Activated CD8-positive, alpha-beta T cell treated with anti-CD3 and anti-CD28 coated beads for 36 hours (primary cell): ENCODE measurements at places on chromosomes 5 and 9. TPM values are rescaled to one million over a fixed set of nuclear protein-coding genes. Genes with fewer than 3 reads are reported as not detected.

TAF11L10 gene
- total RNA-seq = not detected

DNA sequence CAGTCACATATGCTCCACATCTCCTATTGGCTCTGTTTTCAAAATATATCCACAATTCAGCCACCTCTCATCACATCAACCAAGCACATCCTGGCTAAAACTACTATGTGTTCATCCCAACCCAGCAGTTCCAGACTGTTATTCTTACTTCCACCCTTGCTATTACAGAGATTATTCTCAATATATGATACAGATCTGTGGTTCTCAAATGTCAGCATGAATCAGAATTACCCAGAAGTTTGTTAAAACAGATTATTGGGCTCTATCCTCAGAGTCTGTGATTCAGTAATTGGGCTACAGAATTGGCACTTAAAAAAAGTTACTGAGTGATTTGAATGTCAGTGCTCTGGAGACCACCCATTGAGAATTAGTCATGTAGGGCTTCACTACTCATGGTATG lies 78.8 kb upstream of the IZUMO3 start:
- no peak for DNase-seq

- no peak for DNase-seq
Observed at GRCh38 chr9:98333703-98334582, 78.5 kb upstream of the TBC1D2 start.

DEPDC1B gene
- 30.2 TPM for total RNA-seq

- peak; percentile 27 for DNase-seq
Observed at GRCh38 chr9:19231126-19231903, 822 bp downstream of the DENND4C start.

GRCh38 chr5:172186114-172186695 lies 1.8 kb downstream of the STK10 start:
- DNase-seq = no peak

- DNase-seq = no peak
Observed at GRCh38 chr5:109327570-109327969, 82.2 kb downstream of the PJA2 start.

- DNase-seq = peak; percentile 42
Observed at GRCh38 chr9:135907006-135907430, 328 bp downstream of the CAMSAP1 start.

GRCh38 chr9:103041961-103042360 lies 46.8 kb downstream of the CYLC2 start:
- DNase-seq = no peak

STK32A gene
- total RNA-seq = not detected

FRRS1L gene
- total RNA-seq = not detected

DNA sequence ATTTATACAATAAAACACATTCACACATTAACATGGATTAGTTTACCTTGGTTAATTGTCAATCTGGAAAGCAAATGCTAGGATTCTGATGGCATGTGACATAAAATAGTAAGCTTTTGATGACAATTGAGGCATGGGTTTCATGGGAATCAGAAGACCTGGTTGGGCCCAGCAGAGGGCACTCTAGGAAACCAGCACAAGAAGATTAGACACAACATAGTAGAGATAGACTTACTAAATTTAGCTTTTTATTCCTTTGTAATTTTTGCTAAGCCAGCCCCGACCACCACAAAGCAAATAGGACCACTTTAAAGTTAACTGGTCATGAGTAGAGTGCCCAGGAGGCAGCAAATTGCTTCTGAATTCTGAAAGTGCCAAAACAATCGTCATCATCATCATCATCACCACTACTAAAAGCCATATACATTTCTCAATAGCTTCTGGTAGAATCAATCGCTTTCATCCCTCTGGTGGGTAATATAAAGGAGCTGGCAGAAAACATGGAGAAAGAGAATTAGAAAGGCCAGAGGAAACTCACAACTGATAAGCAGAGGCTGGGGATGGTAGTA lies 163.2 kb downstream of the ARRDC3 start:
- DNase-seq = peak; percentile 62

DNA sequence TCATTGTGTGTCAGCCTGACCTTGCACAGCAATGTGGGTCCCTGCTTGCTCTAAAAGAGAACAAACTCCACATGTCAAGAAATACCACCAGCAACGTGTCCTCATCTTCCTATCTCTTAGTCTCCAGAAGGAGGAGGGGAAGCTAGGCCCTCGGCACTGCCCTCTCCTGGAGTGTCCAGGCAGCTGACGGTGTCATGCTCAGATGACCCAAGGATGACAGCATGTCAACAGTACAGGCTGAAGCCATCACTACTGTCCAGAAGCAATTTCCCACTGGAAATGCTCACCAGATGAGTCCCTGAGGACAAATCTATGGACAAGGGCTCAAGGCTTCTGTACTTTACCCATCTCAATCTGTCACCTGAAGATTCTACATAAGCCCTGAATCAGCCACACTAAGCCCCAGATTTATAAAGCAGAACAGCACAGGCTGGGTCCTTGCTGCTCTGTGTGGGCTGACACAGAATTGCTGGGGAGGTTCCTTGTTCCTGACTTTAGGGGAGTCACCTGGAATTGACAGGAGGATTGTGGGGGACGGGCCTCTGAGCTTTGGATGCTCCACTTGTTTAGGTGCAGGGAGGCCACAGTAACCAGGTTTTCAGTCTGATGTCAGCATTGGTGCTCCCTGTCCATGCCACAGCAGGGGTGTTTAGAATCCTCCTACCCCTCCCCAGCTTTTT lies 210.2 kb downstream of the DAB2IP start:
- peak; percentile 37 for DNase-seq

PLEKHG4B gene
- total RNA-seq = not detected

DNA sequence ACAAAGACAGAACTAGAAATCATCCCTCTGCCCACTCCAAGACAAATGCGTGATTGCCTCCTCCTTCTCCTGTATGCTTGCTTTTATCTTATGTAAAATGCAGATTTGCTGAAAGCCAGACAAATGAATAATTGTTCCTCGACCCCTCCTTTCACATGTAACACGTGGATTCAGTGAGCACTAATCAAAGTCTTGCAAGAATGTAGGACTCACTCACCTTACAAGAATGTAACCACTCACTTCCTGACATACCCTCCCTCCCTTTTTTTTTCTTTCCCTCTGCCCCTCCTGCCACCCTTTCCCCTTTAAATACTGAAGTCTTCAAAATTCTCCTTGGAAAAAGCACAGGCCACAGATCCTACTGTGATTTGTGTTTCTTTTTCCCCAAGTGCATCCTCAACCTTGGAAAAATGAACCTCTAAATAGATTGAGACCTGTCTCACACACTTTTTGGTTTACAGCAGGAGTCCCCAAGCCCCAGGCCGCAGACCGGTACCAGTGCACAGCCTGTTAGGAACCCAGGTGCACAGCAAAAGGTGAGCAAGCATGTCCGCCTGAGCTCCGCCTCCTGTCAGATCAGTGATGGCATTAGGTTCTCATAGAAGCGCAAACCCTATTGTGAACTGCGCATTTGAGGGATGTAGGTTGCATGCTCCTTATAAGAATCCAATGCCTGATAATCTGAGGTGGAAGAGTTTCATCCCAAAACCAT lies 29.4 kb upstream of the HSD17B3 start:
- no peak for DNase-seq

ZNF454 gene
- total RNA-seq = not detected

DNA sequence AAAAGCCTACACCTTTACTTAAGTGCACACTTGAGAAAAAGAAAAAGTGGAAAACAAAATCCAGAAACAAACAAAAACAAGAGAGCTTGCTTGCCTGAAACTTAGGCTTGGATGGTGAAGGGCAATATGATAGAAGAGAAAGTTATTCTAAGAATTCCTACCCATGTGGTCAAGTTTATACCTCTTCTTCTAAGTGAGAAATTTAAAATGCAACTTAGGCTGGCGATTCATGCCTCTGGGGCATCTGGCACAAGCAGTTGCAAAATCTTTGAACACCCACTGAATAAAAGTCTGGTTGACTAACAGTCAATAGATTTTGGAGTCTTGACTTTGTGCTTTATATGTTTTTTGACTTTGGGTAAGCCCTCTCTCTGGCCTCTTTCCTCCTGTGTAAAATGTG lies 239.6 kb downstream of the KDM4C start:
- DNase-seq = no peak

TRIM7 gene
- 1.1 TPM for total RNA-seq

GRCh38 chr9:76926324-76926741 lies 20.4 kb upstream of the PRUNE2 start:
- no peak for DNase-seq

N4BP3 gene
- total RNA-seq = 33.4 TPM
